Suppressor macrophage (primary cell): ENCODE measurements at places on chromosomes 3 and 15.

GRCh38 chr3:9105421-9105820 is 142.1 kb upstream of the RAD18 start:
- DNase-seq, result no peak

GRCh38 chr3:115930922-115931321 is 307.6 kb downstream of the GAP43 start:
- DNase-seq, result peak; percentile 5

- DNase-seq, result no peak
Measured at GRCh38 chr15:29962407-29962806, 120.3 kb upstream of the GOLGA8J start.

GRCh38 chr15:23402140-23402539 is 44.9 kb downstream of the GOLGA6L2 start:
- no peak for DNase-seq

GRCh38 chr3:50299929-50300680 is 900 bp upstream of the HYAL3 start:
- peak; percentile 94 for DNase-seq

DNA sequence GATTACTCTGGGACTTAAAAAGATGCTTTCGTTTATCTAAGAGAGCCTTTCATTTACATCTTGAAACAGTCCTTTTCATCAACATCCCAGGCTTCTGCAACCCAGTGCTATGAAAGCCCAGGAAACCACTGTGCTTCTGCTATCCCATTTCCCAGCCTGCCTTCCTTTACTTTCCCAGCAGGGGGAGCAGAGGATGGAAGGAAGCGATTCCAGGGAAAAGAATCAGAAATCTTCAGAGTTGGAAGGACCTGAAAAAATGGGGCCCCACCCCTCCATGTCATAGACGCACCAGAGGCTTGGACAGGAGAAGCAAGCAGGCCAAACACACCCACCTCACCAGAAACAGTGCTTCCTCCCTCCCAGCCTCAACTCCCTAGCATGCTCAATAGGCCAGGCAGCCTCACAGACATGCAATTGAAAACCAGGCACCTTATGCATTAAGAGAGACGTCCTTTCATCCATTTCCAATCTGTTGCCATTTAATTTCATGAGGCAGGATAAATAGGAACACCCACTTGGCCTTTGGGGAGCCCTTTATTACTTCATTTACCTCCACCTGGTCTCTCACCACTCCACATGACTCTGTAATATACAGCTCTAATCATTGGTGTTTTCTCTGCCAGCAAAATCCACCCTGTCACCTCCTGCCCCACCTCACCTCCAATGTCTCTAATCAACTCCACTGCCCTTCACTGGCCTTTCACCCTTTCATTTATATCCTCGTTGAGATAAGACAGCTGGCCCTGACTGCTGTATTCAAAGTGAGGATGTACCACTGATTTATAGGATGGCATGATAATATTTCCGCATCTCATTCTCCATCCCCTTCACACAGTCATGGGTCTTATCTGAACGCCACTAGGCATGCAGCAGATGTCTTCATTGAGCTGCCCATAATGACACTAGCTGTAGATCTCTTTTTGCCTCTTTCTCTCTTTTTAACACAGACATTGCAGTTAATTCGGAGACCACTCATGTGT is 583.9 kb downstream of the NTRK3 start:
- DNase-seq, result peak; percentile 3
